Choroid plexus epithelial cell (primary cell): ENCODE measurements at places on chromosomes 7 and 10.

DNA sequence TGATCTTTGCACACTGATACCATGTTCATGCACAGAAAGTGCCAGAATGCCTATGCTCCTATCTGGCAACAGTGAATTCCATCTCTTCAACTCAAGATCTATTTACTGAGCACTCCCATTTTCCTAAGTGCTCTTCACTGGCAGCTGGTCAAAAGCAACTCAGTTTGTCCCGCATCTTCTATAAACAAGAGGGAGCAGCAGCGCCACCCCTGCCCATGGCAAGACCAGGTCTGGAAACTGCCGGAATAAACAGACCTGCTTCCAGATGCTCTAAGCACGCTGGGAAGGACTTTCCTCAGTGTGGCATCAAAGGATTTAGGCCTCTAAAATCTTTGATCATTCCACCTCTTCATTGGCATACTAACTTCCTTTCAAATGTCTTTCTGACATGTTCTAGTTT is 104.4 kb upstream of the MACROH2A2 start:
- no peak for DNase-seq

- peak; percentile 91 for DNase-seq
These were observed 133.9 kb downstream of the C10orf105 start for GRCh38 chr10:71585564-71586290.

DNA sequence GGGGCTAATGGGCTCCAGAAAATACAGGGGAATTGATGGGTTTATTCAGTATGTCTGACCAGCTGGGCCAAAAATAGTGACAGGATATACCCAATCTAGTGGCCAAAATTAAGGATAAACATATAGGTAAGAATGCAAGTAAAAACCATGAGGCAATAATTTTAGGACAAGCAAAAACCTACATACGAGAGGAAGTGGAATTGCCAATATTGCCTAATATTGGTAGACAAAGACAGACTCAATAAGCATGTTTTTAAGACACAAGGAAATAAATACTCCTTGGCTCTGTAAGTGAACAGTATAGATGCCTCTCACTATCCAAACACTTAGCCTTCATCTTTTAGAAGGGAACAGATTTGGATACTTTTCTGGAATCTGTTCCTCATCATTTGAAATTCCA is 51.0 kb downstream of the ATXN7L1 start:
- DNase-seq = no peak

- DNase-seq = no peak
These were observed 23.0 kb upstream of the TRIL start for GRCh38 chr7:28981161-28981465.

DNA sequence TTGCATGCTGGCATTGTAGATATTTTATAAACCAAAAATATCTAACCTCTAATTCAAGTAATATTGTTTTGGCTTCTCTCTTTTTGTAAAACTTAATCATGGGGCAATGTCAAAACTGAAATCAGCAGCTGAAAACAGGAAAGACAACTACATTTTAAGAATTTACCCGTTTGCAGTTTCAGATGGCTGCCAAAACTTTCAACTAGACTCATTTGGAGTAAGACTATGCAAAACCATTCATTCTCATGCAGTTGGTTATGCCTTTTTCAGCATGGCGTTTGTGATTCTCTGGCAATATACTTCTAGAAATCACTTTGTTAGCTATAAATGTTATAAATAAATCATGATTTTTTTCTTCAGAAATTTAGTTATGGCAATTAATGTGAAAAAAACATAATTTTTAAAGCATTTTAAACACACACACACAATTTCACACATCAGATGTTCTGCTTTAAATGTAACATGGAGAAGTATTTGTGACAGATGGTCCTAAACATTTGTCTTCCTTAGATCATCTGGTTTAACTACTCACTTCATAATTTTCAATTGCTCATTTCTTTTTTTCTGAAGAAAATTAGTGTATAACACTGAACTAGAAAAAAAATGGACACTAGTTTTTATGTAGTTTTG is 116.4 kb downstream of the ITGB8 start:
- DNase-seq = no peak

DNA sequence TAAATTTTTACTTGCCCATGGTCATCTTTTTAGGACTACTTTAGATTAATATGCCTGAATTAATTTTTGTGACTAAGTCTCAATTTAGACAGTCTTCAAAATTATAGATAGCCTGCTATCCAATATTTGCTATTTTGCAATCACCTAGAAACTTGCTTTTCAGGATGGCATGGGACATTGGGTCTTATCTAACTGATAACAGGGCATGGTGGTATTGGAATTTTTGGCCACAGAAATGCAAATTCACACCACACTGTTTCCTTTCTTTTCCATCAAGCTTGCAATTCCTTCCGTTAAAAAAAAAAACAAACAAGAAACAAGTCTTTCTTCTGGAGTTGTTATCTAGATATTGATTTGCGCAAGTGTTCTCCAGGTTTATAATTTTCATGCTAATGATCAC is 8.8 kb downstream of the ARL5B start:
- DNase-seq = no peak

DNA sequence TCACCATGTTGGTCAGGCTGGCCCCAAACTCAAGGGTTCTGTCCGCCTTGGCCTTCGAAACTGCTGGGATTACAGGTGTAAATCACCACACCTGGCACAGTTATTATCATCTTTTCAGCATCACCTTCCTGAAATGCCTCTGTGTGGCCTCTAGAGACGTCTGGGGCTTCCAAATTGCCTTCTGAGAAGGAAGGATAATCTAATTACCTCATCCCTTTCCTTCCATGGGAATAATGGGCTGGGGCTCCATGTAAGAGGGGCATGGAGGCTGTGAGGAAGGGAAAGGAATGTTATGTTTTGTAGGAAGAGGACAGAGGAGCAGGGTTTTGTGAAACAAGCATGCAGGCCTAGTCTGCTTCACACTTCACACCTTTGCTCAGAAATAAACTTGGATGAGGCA is 22.2 kb upstream of the PODXL start:
- no peak for DNase-seq

- no peak for DNase-seq
These were observed 142.5 kb downstream of the DNAJB6 start for GRCh38 chr7:157479326-157479725.

- DNase-seq = no peak
These were observed 574 bp downstream of the MARCHF5 start for GRCh38 chr10:92291616-92291865.

DNA sequence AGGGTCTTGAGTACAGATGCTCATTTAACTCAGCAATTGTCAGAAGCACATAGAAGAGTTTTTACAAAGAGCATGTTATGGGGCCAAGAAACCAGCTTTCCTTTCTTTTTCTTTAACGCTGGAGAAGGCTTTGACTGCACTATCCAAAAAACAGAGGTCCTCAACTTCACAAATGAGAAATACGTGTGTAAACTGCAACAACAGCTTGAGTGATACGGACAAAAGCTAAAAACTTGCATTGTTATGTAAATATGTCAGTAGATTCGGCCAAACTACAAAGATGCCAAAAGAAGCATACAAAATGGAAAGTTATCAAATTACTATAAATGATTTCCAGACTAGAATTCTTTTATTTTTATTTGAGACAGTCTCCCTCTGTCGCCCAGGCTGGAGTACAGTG is 62.4 kb upstream of the C10orf90 start:
- DNase-seq = no peak

GRCh38 chr10:130193493-130194193 is 57.5 kb downstream of the GLRX3 start:
- no peak for DNase-seq

GRCh38 chr10:78688901-78689583 is 379.7 kb upstream of the ZMIZ1 start:
- DNase-seq = peak; percentile 9

- DNase-seq = peak; percentile 78
These were observed 123.5 kb downstream of the KMT2C start for GRCh38 chr7:152312316-152312715.

DNA sequence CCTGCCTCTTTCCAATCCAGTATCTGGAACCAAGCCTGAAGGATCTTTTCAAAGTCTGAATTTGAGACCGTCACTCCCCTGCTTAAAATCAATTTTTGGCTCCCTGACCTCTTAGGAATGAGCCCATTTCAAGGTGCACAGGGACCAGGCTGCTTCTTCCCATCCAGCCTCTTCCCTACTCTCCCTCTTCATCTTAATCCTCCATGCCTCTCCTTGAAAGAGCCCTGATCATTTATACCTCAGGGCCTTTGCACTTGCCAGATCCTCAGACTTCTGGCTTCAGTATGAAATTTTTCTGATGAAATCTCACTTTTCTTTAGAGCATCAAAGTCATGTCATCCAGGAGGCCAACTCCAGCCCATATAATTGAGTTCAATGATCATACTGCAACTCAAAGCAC is 399.5 kb upstream of the CELF2 start:
- DNase-seq = no peak

DNA sequence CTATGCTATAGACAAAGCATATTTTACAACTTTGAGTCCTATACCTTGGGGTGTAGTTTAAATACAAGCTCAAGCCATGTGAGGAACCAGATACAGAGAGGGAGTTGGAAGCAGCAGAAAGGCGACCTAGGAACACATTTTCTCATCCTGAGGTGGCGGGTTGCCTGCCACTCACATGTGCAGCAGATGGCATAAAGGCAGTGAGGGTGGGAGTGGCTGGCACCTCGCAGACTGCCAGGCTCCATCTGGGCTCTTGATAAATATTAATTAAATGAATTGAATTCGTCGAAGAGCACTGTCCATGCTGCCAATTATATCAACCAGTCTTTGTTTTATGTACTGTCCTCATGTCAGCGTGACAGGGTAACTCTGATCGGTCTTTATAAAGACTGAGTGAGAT is 79.0 kb upstream of the SEMA3C start:
- DNase-seq = no peak

- no peak for DNase-seq
These were observed 2.1 kb downstream of the ADD3 start for GRCh38 chr10:110009736-110010475.

DNA sequence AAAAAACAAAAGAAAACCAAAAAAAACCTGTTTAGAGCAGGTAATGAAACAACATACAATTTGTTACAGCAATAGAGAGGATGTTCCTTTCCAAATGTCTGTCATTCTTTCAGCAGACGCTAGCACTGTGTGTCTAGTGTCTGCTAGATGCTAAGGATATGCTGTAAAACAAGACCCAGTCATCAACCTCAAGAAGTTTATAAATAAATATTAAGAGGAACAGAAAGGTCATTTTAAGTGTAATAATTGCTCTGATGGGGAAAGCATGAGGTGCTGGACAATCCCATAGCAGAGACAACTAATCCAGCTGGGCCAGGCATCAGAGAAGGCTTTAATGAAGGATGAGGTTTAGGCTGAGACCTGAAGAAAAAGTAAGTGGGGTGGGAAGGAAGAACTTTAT is 23.3 kb upstream of the ASCC1 start:
- DNase-seq = no peak

- DNase-seq = no peak
These were observed 8.4 kb downstream of the LHPP start for GRCh38 chr10:124469956-124470484.

DNA sequence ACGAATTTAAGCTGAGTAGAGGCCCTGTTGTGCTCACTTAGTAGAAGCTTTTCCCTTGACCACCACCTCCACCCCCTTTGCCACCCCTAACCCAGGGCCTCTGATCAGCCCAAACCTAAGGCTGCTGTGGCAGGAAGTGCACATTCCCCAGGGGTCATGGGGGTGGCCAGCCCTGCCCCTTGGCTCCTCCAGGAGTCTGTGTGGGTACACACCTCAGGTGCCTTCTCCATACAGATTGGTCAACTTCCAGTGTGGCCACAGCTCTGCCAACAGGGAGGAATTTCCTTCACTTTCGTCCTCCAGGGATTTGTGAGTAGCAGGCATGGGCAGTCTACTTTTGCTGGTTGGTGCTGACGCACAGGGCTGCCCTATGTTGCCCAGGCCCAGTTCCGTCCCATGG is 249.9 kb upstream of the ZNF32 start:
- DNase-seq = no peak

DNA sequence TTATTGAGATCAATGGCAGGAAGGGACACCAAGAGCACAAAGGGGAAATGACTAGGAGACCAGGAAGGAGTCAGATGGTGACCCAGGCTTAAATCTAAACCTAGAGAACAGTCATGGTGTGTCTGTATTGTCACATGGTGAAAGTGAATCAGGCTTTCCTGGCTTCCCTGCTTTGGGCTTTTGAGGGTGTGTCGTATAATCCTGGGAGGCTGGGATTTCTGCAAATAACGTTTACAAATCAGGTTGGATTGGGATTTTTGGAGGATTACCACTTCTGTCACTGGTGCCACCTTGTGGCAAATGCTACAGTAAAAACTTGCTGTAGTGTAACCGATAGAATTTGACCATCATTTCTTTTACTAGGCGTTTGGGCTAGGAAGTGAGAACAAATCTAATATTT is 502.6 kb downstream of the NRG3 start:
- DNase-seq = peak; percentile 49

GRCh38 chr10:120105001-120105400 is 212.5 kb downstream of the SEC23IP start:
- no peak for DNase-seq

DNA sequence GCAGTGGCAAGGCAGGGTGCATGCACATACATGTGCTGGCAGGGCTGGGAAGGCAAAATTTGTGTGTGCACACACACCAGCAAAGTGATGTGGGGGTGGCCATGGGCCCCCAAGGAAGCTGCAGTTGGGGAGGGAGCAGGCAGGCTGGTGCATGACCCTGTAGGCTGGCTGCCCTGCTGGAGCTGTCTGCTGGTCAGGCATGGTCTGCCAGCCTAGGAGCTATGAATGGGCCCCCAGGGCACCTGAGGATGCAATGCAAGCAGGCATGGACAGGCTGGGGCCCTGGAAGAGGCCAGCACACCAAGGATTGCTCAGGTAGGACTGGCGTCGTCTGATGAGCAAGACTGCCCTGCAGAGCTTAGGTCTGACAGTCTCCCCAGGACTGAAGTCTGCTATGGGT is 18.2 kb upstream of the PPP1R3A start:
- DNase-seq = no peak

DNA sequence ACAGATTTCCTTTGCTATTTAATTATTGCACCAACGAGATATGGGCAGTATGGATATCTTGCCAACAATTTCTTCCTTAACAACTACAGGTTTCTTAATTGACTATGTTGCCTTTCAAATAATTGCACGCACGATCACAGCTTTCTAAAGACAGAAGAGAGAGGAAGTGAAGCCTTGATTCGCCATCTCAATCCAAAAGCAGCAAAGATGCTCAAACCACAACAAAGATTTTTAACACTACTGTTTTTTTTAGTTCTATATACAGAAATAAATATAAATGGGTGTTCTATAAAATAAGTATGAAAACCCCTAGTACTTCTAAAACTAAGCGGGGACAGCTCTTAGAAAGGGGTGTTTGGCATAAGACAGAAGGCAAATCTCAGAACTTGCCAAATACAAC is 251.3 kb downstream of the SFMBT2 start:
- DNase-seq = no peak

GRCh38 chr10:120262857-120263547 is 194.0 kb upstream of the PLPP4 start:
- peak; percentile 4 for DNase-seq
